HEK293T (cell line): ENCODE measurements at places on chromosomes 6 and 20.

GRCh38 chr20:45368221-45368980 lies 5.4 kb downstream of the SYS1 start:
- no peak for DNase-seq

DNA sequence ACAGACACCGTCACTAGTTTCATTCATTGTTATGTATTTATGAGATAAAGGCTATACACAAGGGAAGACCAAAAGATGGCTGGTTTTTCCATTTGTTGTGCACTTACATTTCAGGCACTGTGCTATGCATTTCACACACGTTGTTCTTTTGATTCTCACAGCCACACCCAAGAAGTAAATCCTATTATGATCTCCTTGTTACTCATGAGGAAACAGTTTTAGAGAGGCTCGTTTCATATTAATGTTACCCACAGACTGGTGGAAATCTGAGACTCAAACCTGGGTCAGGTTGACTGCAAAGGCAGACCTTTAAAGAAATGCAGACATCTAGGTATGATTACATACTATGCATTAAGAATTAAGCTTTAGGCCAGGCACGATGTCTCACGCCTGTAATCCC lies 34.9 kb downstream of the SHLD1 start:
- DNase-seq: no peak

DNA sequence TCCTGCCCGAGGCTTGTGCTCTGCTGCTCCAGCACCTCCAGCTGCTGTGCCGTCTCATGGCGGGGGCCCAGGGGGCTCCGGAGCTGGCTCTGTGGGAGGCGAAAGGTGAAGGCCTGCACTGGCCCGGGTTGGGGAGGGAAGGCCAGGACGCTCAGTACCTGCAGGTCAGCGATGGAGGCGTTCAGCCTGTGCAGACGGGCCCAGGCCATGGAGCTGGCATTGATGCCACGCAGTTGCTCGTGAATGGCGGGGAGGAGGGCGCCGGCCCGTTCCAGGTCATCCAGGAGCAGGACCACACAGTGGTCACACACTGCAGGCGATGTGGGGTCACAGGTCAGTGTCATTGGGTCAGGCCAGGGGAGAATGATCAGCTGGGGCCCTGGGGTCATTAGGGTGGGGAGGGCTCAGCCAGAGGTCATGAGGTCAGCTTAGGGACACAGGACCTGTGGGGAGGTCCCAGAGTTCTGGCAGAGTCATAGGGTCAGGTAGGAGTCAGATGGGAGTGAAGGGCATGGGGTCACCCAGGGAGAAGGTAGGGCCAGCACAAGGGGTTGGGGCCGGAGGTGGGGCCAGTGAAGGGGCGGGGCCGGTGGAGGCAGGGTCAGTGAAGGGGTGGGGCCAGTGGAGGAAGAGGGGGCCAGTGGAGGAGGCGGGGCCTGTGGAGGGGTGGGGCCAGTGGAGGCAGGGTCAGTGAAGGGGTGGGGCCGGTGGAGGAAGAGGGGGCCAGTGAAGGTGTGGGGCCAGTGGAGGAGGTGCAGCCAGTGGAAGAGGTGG lies 18.0 kb downstream of the ADRM1 start:
- peak; percentile 56 for DNase-seq

GRCh38 chr6:139181236-139181635 lies 46.4 kb downstream of the HECA start:
- DNase-seq: no peak

DNA sequence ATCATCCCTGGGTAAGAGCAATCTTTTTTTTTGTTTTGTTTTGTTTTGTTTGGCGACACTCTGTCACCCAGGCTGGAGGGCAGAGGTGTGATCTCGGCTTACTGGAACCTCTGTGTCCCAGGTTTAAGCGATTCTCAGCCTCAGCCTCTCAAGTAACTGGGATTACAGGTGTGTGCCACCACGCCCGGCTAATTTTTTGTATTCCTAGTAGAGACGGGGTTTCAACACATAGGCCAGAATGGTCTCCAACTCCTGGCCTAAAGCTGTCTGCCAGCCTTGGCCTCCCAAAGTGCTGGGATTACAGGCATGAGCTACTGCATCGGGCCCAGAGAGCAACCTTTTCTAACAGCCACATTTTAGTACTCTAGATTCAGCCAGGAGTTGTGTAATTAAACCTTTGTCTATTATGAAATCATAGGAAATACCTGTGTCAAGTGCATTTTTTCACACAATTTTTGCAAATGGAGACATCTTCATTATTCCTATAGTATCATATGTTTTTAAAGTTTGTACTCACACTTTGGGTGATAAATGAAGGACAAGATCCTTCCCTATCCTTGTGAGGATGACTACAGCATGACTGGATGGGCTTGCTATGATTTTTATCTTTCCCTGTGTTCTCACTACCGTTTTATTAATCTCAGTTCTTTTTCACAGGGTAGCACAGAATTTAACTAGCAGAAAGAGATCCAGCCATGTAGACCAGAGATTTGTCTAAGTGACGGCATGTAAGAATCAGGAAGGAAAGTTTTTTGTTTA lies 82.6 kb downstream of the OR2B2 start:
- no peak for DNase-seq

DNA sequence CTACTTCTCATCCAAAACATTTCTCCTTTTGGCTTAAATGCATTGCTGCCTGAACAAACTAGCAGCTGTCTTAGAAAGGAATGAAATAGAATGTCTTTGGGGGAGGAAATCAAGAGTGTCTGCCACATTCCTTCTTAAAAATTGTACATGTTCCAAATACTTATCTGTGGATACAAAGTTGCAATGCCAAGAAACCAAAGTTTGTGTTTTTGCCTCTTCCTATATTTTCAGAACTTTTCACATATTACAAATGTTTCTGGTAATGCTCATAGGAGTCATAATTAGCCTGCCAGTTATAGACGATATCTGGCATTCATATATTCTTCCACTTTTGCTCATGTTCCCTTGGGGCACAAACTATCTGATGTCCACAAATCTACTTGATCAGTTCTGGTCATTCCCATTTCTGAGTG lies 165.5 kb upstream of the BMP5 start:
- DNase-seq: no peak

DNA sequence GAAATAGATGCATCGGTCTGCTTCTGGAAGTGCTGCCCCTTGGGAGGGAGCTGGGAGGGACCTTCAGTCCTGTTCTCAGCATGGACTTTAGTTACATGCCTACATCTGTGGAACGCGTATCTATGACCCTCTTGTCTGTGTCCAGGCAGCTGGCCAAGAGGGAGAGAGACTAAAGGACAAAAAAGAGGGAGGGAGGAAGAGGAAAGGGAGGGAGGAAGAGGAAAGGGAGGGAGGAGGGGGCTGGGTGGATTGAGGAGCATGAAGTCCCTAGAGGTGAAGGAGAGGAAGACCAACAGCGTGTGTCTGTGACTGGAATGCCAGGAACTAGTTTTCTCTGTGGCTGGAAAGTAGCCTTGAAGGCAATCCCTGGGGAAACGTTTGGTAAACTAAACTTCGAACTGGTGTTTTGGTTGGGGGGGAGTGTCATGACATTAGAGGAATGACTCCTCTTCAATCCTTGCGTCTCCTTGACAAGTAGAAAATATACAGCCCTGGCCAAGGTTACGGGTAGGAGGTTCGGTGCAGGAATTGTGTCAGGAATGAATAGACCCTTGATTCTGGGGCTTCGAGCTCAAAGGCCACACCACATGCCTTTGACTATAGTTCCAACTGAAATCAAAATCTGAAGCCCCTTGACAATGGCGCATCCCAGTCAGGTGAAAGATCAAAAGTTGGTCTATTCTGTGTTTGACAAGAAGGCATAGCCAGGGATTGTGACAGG lies 52.0 kb upstream of the PLEKHG1 start:
- DNase-seq: no peak
